ENCODE measurements at places on chromosomes 2 and 18. TPM values are rescaled to one million over a fixed set of nuclear protein-coding genes. Genes with fewer than 3 reads are reported as not detected.

- peaks cover 18% of the 10 kb centered on the region for H3K36me3 ChIP-seq
- H3K4me3 ChIP-seq = no peak overlapping the region
- H3K27ac ChIP-seq = no peak overlapping the region
- no peak for DNase-seq
- no peaks in the 10 kb centered on the region for H3K4me1 ChIP-seq
These were observed 26.2 kb upstream of the GALNT3 start for GRCh38 chr2:165820296-165820695.

DNA sequence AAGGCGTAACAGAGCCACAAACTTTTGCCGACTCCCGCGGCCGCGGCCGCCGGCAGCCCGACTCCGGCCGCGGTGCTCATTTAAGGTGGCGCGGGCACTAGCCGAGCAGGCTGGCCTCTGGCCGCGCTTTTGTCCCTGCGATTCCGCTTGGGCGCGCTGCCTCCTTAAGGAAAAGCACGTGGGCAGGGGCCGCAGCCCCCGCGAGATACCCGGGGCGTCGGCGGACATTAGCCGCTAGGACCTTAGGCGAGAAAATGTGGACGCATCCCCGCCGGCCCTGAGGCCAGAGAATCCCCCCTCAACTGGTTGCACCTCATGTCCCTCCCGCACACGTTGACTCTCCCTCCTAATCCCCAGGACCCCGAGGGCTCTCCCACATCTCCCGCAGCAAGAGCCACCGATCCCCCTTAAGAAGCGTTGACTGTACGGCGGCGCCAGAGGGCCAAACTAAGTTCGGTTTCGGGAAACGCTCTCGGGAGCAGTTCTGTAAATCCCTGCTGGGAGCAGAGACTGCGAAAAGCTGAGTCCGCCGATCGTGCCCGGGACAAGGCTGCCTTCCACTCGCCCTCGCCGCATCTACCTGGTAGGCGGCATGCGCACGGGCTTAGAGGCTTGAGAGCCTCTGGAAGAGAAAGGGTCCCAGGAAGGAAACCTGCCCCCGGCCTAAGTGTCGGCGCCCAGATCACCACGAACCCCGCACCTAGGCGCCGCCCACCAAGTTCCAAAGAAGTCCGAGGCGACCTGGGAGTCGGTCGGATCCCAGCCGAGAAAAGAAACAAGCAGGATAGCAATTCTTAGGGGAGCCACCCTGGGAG, 1.8 kb upstream of the SATB2 start:
- H3K27me3 ChIP-seq = peaks cover 63% of the 10 kb centered on the region
- peaks cover 4% of the 10 kb centered on the region for H3K36me3 ChIP-seq
- DNase-seq = peak; percentile 32
- H3K4me1 ChIP-seq = peaks cover 11% of the 10 kb centered on the region
- H3K4me3 ChIP-seq = peak overlapping the region; percentile 89

- peak within 1 kb of the TSS; percentile 85 for H3K4me3 ChIP-seq
- H3K4me1 ChIP-seq = peaks cover 15% of the 10 kb centered on the region
- H3K27me3 ChIP-seq = peaks cover 21% of the 10 kb centered on the region
These were observed at the start of gene FAM110C for GRCh38 chr2:46471-47345. Gene FAM110C, minus strand, starts transcription at chr2:46505. Its CDS starts 120 bp downstream, at chr2:46385.

DNA sequence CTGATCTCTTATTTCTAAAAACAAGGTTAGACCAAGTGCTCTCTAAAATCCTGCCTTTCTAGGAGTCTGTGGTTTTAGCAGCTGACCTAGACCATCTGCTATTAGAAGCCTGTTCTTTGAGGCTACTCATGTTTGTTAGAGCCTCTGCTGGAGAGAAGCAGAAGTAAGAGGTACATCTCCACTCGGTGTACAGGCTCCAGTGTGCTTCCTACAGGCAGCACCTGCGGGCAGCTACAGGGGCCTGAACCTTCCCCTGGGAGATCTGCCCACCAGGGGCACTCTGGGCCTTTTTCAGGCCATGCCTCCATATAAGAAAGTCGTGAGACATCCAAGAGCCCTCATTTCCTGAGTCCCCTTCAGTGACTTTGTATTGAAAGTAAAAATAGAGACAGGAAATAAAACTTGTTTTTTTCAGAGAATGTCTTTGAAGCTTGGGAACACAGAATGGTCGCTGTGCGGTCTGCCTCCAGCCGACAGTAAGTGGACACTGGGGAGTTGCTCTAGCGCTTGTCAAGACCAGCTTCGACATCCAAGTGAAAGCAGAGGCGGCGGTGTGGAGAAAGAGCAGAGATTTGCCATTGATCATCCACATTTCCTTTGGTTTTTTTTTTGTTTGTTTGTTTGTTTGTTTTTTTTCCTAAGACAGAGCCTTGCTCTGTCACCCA, 31.7 kb downstream of the ONECUT2 start:
- H3K27me3 ChIP-seq = peaks cover 18% of the 10 kb centered on the region
- DNase-seq = no peak
- H3K27ac ChIP-seq = peak overlapping the region; percentile 9
- H3K4me1 ChIP-seq = no peaks in the 10 kb centered on the region
- no peak overlapping the region for H3K4me3 ChIP-seq
- no peaks in the 10 kb centered on the region for H3K36me3 ChIP-seq

RTTN gene
- 26.6 TPM for total RNA-seq

RRM2 gene
- 0.66 TPM for total RNA-seq

GRCh38 chr2:59935005-59935404, 618.4 kb downstream of the BCL11A start:
- H3K27ac ChIP-seq = no peak overlapping the region
- no peak for DNase-seq
- no peak overlapping the region for H3K4me3 ChIP-seq
- peaks cover 15% of the 10 kb centered on the region for H3K4me1 ChIP-seq
- no peaks in the 10 kb centered on the region for H3K27me3 ChIP-seq

DNA sequence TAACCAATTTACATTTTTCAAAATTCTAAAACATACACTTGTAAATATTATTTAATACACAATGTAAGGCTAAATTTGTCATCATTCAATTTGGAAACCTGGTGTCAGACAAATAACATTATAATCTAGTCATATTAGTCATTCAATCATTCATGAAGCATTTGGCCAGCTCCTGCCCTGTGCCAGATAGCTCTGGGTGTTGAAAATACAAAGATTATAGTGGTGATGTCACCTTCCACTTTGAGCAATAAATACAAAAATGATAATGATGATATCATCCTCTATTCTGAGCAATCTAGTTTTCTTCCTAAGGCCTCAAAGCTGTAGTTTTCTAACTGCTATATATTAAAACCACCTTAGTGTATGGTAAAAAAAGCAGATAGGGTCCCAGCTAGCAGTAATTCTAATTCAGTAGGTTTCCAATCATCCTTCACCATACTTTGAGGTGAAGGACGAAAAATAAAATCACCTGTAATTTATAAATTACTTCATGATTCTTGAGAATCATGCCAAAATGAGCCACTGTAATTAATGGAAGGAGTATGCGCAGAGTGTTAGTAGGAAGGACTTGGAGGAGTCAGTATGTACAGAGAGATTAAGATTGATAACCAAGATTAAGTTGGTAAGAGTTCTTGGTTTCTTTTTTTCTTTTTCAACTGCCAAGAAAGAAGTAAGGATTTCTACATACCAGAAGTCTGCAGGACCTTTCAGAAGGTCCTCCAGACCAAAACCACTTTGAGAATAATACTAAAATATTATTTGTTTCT, 23.2 kb downstream of the MEMO1 start:
- peaks cover 41% of the 10 kb centered on the region for H3K4me1 ChIP-seq
- peaks cover 5% of the 10 kb centered on the region for H3K36me3 ChIP-seq
- no peak overlapping the region for H3K4me3 ChIP-seq
- no peak for DNase-seq

DNA sequence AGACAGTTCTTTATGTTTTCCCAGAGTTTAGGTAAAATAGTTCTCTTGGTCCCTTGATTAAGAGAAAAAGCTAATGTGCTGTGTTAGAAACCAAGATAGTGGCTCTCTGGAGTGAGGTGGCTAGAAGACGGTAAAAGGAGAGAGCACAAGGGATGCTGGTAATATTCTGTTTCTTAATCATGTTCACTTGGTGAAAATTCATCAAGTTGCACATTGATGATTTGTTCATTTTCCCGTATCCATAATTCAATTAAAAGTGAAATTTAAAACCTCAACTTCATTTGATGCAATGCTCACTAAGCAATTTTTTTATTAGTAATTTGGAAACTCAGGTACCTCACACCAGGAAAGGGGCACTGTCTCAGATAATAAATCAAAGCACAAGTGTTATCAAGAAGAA, 113.8 kb downstream of the NBAS start:
- no peak overlapping the region for H3K27ac ChIP-seq
- H3K4me1 ChIP-seq = peaks cover 1% of the 10 kb centered on the region
- H3K27me3 ChIP-seq = no peaks in the 10 kb centered on the region
- no peak for DNase-seq
- H3K4me3 ChIP-seq = no peak overlapping the region
- peaks cover 19% of the 10 kb centered on the region for H3K36me3 ChIP-seq

ADAM17 gene
- 27.9 TPM for total RNA-seq

DNA sequence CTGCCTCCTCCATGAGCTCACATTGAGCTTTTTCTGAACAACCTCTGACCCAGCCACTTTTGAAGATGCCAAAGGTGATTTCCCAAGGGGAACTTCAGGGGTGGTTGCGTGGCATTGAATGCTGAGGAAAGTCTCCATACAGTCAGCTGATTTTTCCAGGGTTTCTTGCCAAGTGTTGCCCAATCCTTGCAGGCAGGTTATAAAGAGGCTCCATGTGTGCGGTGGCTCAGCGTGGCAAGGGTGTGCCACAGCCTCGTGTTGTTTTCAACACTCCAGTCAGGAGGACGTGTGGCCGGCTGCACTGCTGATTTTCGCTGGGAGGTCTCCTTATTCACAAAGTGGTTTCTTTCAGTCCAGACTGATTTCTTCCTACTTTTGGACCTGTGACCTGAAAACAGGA, 81.4 kb upstream of the GATA6 start:
- no peak for DNase-seq
- no peaks in the 10 kb centered on the region for H3K27me3 ChIP-seq
- H3K4me1 ChIP-seq = no peaks in the 10 kb centered on the region
- no peak overlapping the region for H3K4me3 ChIP-seq
- H3K27ac ChIP-seq = peak overlapping the region; percentile 48
- H3K36me3 ChIP-seq = no peaks in the 10 kb centered on the region

- no peaks in the 10 kb centered on the region for H3K27me3 ChIP-seq
- no peak for DNase-seq
- no peaks in the 10 kb centered on the region for H3K4me1 ChIP-seq
- no peaks in the 10 kb centered on the region for H3K36me3 ChIP-seq
These were observed 369.6 kb downstream of the FBXO15 start for GRCh38 chr18:73778032-73778359.

VAMP5 gene
- 24.7 TPM for total RNA-seq

INPP4A gene
- 130 TPM for total RNA-seq

DNA sequence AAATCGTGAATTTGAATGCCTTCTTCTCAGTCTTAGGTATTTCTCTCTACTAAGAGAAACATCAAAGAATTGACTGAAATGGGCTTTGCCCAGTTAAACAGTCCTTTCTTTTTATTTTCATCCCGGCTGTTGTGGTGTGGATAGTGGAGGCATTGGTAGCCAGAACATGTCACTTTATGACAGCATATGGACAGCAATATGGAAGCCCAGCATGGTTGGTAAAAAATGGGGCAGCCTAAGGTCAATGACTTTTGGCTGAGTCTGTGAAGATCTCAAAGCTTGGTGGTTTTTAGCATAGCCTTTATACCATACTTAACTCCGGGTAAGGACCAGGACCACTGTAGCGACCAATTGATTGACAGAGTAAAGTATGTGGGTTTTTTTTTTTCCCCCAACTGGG, 3.2 kb downstream of the CERS6 start:
- H3K4me3 ChIP-seq = peak overlapping the region; percentile 61
- H3K36me3 ChIP-seq = no peaks in the 10 kb centered on the region
- H3K27ac ChIP-seq = peak overlapping the region; percentile 24
- peaks cover 58% of the 10 kb centered on the region for H3K4me1 ChIP-seq

GRCh38 chr2:189608170-189608569, 27.6 kb upstream of the SLC40A1 start:
- H3K4me3 ChIP-seq = no peak overlapping the region
- no peaks in the 10 kb centered on the region for H3K27me3 ChIP-seq
- no peak overlapping the region for H3K27ac ChIP-seq
- DNase-seq = no peak
- H3K4me1 ChIP-seq = peaks cover 3% of the 10 kb centered on the region

DNA sequence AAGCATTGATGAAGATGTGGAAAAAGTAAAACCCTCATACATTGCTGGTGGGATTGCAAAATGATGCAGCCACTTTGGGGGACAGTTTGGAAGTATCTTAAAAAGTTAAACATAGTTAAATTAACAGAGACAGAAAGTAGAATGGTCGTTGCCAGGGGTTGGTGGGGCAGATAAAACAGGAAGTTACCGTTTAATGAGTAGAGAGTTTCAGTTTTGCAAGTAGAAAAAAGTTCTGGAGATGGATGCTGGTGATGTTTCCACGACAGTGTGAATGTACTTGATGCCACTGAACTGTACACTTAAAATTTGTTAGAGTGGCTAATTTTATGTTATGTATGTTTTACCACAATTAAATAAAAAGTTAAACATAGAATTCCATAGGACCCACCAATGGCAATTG, 44.5 kb upstream of the EGR4 start:
- peaks cover 5% of the 10 kb centered on the region for H3K4me1 ChIP-seq
- H3K27me3 ChIP-seq = no peaks in the 10 kb centered on the region
- peaks cover 8% of the 10 kb centered on the region for H3K36me3 ChIP-seq
- DNase-seq = no peak
- no peak overlapping the region for H3K27ac ChIP-seq

DNA sequence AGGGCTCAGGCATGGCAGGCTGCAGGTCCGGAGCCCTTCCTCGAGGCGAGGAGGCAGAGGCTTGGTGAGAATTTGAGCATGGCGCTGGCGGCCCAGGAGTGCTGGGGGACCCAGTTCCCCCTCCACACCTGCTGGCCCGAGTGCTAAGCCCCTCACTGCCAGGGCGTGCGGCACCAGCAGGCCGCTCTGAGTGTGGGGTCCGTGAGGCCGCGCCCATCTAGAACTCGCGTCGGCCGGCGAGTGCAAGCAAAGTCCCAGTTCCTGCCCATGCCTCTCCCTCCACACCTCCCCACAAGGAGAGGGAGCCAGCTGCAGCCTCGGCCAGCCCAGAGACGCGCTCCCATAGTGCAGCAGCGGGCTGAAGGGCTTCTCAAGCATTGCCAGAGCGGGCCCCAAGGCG, 233.0 kb downstream of the PIEZO2 start:
- no peaks in the 10 kb centered on the region for H3K27me3 ChIP-seq
- DNase-seq = no peak
- peaks cover 2% of the 10 kb centered on the region for H3K36me3 ChIP-seq
- H3K27ac ChIP-seq = no peak overlapping the region
- H3K4me3 ChIP-seq = no peak overlapping the region

GRCh38 chr2:182951948-182952663, 85.7 kb upstream of the FRZB start:
- no peak for DNase-seq
- H3K27ac ChIP-seq = no peak overlapping the region
- no peak overlapping the region for H3K4me3 ChIP-seq
- no peaks in the 10 kb centered on the region for H3K27me3 ChIP-seq
- H3K4me1 ChIP-seq = no peaks in the 10 kb centered on the region

GRCh38 chr2:190537765-190538164, 3.2 kb upstream of the NEMP2 start:
- peaks cover 26% of the 10 kb centered on the region for H3K4me1 ChIP-seq
- H3K27me3 ChIP-seq = no peaks in the 10 kb centered on the region
- peaks cover 13% of the 10 kb centered on the region for H3K36me3 ChIP-seq
- H3K27ac ChIP-seq = peak overlapping the region; percentile 78

All from naive thymus-derived CD8-positive, alpha-beta T cell (primary cell).